Activated CD8-positive, alpha-beta T cell treated with anti-CD3 and anti-CD28 coated beads, Interleukin-2, amount 10 ng/mL, durations not matched to agents 7 days and 5 days (primary cell): ENCODE measurements at places on chromosomes 5 and 9.

- DNase-seq, result no peak
Measured at GRCh38 chr5:124421584-124421983, 324.9 kb downstream of the ZNF608 start.

- DNase-seq, result peak; percentile 46
Measured at GRCh38 chr5:131109540-131110255, 55.4 kb downstream of the HINT1 start.

DNA sequence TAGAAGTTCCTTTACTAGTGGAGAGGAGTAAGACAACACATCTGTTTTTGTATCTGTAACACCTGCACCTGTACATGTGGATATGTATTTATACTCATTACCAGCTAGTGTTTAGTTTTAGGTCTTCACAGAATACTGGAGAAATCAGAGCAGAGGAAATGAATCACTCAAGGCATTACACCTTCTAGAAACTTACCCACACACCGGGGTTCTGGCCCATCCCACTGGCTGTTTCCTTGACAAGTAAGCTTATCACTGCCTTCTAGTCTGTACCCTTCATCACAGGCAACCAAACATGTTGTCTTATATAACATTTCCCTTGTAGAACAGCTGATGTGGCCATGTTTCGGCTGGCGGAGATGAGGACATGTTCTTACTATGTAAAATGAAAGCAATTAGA, 76.7 kb downstream of the SVEP1 start:
- no peak for DNase-seq

- DNase-seq, result peak; percentile 62
Measured at GRCh38 chr5:151772029-151772845, 483 bp downstream of the G3BP1 start.

GRCh38 chr9:2271426-2271825, 256.3 kb downstream of the SMARCA2 start:
- DNase-seq, result no peak

- no peak for DNase-seq
Measured at GRCh38 chr5:162466011-162466410, 398.4 kb downstream of the GABRG2 start.

DNA sequence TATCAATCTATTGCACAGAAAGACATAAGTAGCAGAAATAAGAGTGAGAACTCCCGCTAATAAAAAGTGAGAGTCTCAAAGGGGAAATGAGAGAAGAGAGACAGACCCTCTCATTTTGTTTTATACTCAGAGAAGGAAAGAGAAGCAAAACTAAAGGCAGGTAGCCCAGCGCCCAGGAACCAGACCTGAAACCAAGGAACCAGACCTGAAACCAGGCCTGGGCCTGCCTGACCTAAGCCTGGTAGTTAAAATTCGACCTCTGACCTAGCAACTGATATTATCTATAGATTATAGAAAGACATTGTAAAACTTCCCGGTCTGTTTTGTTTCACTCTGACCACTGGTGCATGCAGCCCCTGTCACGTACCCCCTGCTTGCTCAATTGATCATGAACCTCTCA, 134.5 kb upstream of the SEMA6A start:
- DNase-seq, result no peak

GRCh38 chr5:17735761-17736160, 101.5 kb downstream of the TAF11L14 start:
- DNase-seq, result no peak

- no peak for DNase-seq
Measured at GRCh38 chr5:139712412-139712811, 64.3 kb downstream of the CXXC5 start.

GRCh38 chr5:151251001-151251551, 1.9 kb upstream of the GM2A start:
- DNase-seq, result peak; percentile 50

GRCh38 chr9:81548911-81549310, 140.4 kb downstream of the TLE1 start:
- DNase-seq, result no peak

GRCh38 chr9:86600977-86601376, 246.8 kb upstream of the TUT7 start:
- DNase-seq, result no peak

- DNase-seq, result no peak
Measured at GRCh38 chr5:160492565-160492964, 70.9 kb downstream of the PTTG1 start.

GRCh38 chr5:65801352-65801783, 79.4 kb downstream of the NLN start:
- DNase-seq, result no peak

GRCh38 chr9:121260457-121261106, 7.4 kb upstream of the GSN start:
- no peak for DNase-seq

GRCh38 chr5:174427304-174427703, 297.1 kb upstream of the MSX2 start:
- DNase-seq, result no peak

GRCh38 chr9:114263853-114264510, 58.9 kb upstream of the ORM1 start:
- DNase-seq, result no peak

DNA sequence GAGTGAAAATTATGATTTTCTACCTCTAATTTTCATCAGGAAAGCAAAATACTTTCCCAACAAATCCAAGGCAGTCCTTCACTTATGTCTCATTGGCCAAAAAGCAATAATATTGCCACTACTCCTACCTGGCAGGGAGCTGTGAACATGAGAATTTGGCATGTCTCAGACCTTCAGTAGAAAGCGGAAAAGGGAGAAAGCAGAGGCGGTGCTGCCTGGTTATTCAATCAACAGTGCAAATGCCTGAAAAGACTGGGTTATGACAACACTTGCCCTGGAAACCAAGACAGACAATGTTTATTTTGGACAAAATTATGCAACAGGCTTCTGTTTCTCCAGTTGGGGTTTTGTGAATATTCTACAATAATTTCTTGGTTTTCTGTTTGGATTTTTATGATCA, 194.4 kb downstream of the TAF11L14 start:
- DNase-seq, result no peak

- no peak for DNase-seq
Measured at GRCh38 chr5:88952344-88952743, 69.4 kb upstream of the MEF2C start.

- no peak for DNase-seq
Measured at GRCh38 chr5:148805326-148806290, 20.8 kb upstream of the ADRB2 start.

- DNase-seq, result no peak
Measured at GRCh38 chr9:79569814-79570447, 1.8 kb upstream of the TLE4 start.

DNA sequence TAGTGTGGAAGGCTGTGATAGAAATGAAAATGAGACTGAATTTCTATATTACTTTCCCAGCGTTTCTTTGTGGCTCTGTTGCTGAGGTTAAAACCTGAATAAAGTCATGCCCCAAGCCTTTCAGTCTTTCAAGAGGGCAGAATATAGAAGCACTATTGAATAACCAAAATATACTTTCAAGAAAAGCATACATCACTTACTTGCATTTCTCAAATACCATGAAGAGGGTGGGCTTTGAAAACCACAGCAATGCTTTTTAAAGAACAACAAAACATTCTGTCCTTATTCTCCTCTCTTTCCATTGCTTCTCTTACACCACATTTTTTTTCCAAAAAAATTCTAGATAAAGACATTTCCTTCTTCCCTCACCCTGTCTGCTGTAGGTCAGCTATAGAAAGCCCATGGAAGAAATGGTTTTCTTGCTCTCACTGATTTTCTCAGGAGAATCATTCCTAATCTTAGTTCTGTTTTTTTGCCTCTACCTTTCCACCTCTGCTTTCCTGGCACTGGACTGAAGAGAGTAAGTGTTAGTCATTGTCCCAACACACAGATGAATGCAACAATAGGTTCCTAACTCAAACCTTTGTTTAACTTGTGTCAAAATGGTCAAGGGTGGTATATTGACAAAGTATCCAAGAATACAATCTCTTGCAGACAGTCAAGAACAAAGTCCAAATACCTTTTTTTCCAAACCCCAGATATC, 51.6 kb downstream of the NUDT12 start:
- no peak for DNase-seq

DNA sequence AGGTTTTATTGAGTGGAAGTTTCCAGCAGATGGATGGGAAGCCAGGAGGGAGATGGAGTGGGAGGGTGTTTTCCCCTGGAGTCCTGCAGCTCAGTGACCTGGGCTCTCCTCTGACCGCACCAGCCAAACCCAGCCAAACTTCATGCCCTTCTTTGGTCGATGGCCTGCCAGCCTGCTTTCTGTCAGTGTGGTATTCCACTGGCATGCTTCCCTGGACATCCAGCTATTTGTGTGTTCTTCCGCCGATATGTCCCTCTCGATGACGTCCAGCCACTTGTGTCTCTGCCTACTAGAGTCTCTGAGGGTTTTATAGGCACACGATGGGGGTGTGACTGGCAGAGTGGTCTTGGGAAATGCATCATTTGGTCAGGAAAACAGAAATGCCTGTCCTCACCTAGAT, 33.8 kb downstream of the GPBP1 start:
- DNase-seq, result no peak

DNA sequence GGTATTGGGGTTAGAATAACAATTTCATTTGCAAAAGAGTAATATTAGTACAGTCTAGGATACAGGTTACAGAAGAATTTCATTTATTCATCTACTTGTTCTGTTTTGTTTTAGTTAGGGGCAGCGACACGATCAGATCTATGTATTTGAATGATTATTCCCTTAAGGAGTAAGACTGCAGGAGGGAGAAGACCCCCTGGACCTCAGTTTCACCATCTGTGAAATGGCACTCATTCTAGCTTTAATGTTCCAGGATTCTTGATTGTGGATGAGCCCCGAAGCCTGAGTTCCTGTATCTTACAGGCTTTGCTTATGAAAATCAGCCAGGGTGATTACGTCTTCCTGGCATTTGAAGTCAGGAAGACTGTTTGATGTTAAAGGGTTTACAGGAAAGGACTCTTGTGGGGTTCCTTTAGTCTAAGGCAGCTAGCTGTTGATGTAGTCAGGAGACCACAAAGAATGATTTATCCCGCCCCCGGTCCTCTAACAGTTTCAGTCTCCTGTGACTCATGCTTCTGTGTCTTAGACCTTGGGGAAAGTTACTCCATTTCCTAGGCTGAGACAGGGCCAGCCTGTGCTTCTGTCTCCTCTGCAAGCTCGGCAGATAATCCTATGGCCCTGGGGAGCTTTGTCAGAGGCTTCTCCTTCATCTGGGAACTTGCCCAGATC, 11.5 kb downstream of the SMIM3 start:
- peak; percentile 78 for DNase-seq

- peak; percentile 66 for DNase-seq
Measured at GRCh38 chr5:81749561-81750307, 1.2 kb downstream of the SSBP2 start.

DNA sequence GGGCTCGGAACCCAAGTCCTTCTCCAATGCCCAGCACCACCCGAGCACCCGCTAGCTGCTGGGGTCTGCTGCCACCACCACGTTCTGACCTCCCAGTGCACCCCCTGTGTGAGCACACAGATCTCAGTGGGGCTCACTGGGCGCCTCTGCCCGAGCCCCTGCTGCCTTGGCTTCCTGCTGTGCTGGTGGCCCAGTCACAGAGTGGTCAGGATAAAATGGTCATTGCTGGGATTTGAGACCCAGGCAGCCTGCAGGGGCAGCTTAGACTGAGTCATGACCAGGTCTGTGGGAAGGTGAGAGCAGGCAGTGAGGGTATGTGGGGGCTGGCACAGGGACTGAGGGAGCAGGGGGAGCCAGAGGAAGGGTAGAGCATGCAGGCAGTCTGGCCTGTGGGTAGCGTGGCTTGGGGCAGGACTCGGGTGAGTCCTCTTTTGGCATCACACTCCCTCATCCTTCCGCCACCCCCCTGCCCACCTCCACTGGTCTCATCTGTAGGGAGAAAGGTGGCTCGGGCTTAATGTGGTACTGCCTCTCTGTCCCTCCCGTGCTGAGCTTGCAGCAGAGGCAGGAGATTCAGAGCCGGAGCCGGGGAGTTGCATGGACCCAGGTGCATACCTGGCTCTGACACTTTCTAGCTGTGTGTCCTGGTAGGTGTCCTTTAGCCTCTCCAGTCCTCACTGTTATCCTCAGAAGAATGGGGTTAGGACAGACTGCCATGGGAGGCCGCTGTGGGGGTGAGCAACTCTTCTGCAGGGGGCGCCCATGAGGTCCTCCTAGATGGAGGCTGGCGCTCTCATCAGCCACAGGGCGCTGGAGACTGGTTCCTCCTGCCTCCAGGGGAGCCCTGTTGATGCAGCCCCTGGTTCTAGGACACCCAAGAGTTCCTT, 32.1 kb downstream of the USP20 start:
- peak; percentile 56 for DNase-seq

DNA sequence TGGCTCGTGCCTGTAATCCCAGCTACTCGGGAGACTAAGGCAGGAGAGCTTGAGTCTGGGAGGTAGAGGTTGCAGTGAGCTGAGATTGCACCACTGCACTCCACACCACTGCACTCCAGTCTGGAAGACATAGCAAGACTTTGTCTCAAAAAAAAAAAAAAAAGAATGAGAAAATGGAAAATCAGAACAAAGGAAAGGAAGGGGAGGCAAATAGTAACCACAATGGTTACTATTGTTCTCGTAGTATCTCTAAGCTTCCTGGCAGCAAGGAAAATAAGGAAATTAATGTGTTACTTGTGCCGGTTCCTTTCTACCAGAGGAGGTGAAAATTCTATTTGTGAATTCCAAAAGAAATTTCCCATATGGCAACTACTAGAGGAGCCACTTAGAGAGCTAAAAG, 48.5 kb upstream of the BNC2 start:
- DNase-seq, result no peak

DNA sequence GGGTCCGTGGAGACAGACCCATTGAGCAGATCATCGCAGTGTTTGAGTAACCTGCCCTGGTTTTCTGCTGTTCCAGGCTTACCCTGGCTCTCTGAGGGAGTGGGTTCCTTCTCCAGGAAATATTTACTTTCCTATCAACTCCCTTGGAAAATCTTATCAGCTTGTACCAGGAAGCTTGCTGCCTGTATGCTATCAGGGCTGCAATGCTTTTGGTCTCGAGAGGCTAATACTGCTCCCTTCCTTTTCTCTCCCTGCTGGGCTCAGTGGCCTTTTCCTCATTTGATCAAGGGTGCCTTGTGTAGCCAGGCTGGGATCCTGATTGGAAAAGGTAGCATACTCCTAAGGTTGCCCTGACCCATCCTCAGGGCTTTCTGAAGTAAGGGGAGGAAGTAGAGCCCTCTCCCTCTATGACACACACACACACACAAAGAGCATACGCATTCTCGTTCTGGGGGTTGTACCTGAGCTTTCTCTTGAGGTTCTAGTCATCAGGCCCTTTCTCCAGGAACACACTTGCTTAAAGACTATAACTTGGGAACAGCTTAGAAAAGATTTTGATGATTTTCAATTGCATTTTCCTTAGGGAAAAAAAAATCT, 41.6 kb downstream of the CYSTM1 start:
- DNase-seq, result no peak

DNA sequence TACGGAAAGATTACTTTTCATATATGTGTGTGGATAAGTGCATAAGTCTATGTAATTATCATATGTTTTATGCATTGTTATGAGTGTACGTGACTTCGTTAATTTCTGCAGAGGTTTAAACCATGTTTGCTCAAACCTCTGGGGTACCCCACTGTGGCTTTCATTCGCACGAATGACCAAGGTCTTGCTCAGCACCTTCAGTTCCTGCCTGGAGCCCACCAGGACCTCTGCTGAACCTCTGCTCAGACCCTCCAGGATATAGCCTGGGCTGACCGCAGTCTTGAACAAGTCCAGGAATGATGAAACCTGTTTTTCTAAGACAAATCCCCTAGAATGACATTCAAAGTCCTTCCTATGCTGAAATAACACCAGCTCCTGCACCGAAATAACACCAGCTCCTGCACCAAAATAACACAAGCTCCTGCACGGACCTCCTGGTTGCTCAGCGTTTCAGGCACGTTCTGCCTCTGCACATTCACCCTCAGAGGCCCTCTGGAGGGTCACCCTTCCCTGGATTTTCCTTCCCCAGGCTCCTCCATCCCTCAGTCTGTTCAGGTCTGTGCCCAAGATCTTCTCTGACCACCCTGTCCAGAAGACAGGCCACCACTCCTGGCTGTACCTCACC, 99.7 kb upstream of the BOD1 start:
- no peak for DNase-seq
